NCI-H82 (cell line): ENCODE measurements at places on chromosomes 5 and 9.

- no peak for DNase-seq
Measured at GRCh38 chr9:72728031-72728770, 206.8 kb downstream of the TMC1 start.

GRCh38 chr5:68087866-68088265, 127.7 kb upstream of the PIK3R1 start:
- no peak for DNase-seq

DNA sequence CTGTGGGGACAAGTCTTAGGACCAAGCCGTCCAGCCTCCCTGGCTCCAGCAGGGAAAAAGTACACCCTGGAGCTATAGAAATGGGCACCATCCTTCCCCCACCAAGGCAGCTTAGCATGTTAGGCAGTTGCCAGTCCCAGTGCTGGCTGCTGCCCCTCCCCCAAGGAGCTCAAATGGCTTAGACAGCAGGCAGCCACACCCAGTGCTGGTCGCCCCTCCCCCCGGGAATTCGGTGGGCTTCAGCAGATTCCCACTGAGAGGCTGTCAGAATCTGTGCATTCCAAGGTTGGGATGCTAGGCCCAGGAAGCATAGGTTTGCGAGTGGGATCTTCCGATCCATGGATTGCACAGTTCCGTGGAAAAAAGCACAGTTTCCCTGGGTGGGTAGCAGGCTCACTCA, 105.2 kb upstream of the ITGA1 start:
- DNase-seq = peak; percentile 6

GRCh38 chr9:99778308-99778707, 43.4 kb upstream of the NR4A3 start:
- DNase-seq = no peak

GRCh38 chr9:107228496-107229039, 54.5 kb upstream of the RAD23B start:
- no peak for DNase-seq

DNA sequence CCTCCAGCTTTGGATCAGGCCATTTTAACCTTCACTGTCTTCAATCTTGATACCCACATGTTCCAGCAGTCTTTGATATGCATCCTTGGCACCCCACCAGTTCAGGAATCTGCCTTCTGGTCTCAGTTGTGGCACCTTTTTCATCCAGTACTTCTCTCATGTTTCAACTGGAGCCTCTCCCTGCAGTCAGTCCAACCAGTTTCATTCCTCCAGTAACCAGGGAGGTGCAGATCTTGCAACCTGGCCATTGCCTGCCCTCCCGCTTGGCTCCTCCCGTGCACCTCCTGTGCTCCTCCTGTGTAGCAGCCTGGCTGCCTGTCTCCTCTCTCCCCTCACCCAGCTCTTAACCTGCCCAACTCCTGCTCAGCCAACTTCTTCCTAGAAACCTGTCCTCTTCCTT, 20.2 kb downstream of the FUBP3 start:
- DNase-seq = no peak
